ENCODE measurements at places on chromosomes 7 and 10.

DNA sequence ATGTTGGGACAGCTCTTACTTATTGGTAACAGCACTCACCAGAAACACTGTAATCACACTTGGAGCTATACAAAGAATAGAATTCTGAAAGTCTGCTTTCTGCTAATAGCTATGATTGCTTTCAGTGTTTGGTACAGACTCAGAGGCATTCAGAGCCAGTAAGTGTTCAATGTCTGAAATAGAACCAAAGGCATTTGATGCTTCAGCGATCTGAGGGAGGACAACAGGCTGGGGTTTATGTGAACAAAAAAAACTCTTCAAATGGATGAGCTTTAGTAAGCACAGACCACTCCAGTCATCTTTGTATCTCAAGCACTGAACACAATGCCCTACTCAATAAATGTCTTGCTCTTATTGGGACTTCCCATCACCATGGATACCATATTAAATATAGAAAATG, 322.8 kb upstream of the GRM3 start:
- no peak for DNase-seq

- DNase-seq: peak; percentile 30
These were observed 128.4 kb downstream of the NSUN6 start for GRCh38 chr10:18523025-18523424.

DNA sequence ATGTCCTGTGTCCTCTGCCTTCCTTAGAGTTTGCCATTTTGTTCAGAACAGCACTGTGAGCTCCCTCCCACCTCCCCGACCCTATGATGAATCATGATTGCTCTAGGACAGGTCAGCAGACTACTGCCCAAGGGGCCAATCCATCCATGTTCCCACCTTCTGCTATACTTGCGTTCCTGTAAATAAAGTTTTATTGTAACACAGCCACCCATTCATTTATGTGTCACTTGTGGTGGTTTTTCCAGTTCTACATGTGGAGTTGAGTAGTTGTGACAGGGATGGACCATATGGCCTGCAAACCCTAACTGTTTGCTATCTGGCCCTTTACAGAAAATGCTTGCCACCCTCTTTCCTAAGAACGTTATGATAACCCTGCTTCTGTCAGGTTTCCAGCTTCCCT, 387.8 kb downstream of the SDK1 start:
- DNase-seq: no peak

DNA sequence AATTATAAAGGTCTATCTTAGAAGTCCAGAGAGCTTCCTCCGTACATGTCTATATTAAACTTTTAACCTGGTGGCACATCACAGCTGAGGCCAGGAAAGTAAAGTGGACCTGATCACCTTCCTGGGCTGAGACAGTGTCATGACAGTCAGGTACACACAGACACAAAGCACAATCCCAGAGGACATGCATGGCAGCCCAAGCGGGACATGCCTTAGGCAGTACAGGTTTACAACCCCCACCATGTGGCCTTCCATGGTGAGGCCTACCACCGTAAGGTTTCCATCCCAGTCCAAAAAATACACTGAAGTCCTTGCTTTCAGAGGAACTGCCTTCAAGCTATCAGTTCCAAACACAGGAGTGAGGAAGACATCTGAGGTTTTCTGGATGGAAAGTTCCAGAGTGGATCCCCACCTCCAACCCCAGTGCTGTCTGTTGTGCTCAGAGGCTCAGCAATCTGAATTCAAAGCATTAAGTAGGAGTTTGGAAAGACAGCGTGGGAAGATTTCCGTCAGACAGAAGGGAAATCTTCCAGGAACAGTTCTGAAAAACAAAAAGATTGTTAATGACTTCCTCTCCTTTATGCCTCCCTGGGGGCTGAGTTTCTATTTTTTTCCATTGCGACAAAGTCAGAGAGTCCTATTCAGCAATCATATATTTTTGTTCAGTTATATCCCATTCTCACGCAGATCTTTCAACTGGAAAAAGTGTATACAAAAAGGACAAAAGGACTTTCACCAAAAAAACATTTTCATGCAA, 20.1 kb downstream of the IFIT3 start:
- no peak for DNase-seq

DNA sequence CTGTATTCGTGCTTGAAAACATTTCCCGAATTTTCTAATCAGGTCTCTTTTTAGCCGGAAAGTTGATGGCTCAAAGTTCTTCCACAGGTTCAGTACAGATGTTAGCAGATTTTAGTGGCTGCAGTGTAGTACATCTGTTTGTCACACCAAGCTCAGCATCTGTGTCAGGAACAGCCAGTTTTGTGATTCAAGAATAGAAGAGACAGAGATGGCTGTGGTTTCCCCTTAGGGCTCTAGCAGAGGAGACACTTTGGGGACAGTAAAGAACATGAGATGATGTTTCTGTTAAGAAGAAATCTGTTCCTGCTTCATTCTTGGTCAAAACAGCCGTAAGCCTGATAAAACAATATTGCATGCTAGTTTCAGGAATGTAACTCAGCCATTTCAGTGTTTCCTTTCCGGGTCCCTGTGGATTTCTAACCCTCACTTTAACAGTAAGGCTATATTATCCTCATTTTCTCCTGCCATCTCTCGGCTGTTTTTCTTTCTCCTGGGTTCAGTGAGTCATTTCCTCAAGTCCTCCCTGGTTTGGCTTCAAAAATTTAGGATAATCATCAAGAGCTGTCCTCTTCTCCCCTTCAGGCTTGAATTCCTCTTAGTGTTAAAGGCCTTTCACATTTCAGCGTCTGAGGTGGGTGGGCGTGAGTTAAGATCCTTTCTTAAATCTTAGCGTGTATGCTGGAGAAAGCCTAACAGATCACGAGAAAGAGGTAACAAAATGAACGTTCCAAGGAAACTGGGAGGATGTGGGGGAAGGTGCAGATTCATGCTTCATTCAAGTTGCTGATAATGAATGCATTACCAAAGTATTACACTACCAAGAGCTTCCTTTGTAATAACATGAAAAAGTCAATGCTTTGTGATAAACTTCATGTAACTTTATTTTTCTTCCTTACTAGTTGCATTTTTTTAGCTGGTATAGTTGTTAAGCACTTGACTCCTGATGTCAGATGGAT, 37.1 kb upstream of the BICC1 start:
- DNase-seq: peak; percentile 70

- DNase-seq: no peak
These were observed 323.4 kb upstream of the SEMA3D start for GRCh38 chr7:85510287-85510686.

DNA sequence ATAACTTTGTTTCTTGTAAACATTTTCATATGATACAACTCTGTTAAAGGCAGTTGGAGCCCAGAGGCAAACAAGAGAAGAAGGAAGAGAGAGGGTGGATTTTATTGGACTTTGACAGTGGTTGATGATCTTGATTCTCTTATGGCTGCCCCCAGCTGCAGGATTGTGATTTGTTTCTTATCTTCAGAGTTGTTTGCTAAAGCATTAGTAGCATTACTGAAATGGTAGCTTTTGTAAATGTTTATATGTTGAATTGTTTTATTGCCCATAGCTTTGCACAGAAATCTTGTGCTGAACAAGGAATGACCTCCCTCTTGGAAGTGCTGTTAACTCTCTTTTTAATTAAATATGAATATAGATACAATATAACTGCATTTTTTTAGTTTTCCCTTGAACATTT, 309.4 kb downstream of the AUTS2 start:
- DNase-seq: no peak

- no peak for DNase-seq
These were observed 84.1 kb upstream of the RPA3 start for GRCh38 chr7:7802531-7802930.

DNA sequence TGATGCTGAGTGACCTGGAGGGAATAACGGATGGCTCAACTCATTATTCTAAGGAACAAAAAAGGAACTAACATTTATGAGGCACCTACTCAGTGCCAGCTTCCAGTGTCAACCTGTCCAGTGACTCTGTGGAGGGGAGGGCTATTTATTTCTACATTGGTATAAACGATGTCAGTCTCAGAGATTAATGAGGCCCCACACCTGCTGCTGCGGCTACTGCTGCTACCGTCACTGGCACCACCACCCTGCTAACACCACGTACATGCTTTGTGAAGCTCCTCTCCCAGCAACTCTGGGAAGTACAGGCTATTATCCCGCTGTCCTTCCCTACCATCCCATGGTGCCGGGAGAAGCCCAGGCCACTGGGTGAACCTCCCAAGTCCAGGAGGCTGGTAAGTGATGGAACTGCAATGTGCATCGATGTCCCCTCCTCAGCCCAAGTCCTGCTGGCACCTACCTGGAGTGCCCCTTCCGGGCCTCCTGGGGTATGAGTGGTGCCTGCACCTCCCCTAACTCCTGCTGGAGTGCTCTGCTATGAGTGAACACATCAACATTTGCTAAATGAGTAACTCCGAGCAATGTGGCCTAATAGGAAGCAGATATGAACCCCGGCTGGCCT, 101.5 kb downstream of the ARHGAP22 start:
- no peak for DNase-seq

DNA sequence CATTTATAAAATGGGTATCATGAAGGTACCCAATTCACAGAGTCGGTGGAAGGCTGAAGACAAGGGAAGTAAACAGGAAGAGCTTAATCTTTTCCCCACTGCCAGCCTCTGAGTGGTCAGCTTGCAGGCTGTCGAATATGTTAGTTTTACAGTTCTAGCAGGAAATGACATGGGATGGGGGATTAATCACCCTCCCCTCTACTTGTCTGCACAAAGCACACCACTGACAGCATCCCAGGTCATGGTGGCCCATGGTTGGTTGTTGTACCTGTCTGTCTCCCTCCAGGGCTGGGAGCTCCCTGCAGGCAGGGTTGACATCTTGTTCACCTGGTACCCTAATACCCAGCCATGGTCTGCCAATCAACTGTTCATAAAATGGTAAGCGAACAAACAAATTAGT, 55.6 kb downstream of the GRB10 start:
- no peak for DNase-seq

- peak; percentile 12 for DNase-seq
These were observed 24.1 kb downstream of the MINDY4 start for GRCh38 chr7:30795161-30795948.

- DNase-seq: peak; percentile 74
These were observed 111.6 kb upstream of the KLF14 start for GRCh38 chr7:130845581-130846085.

GRCh38 chr7:5635461-5636445, 145.7 kb downstream of the RNF216 start:
- DNase-seq: peak; percentile 37

GRCh38 chr10:121129266-121129665, 278.1 kb downstream of the WDR11 start:
- no peak for DNase-seq

GRCh38 chr10:637771-638195, 51.7 kb downstream of the DIP2C start:
- DNase-seq: no peak

- DNase-seq: peak; percentile 70
These were observed 120.1 kb downstream of the ARHGAP12 start for GRCh38 chr10:31808258-31809218.

GRCh38 chr7:123314886-123315285, 115.1 kb upstream of the SLC13A1 start:
- no peak for DNase-seq

DNA sequence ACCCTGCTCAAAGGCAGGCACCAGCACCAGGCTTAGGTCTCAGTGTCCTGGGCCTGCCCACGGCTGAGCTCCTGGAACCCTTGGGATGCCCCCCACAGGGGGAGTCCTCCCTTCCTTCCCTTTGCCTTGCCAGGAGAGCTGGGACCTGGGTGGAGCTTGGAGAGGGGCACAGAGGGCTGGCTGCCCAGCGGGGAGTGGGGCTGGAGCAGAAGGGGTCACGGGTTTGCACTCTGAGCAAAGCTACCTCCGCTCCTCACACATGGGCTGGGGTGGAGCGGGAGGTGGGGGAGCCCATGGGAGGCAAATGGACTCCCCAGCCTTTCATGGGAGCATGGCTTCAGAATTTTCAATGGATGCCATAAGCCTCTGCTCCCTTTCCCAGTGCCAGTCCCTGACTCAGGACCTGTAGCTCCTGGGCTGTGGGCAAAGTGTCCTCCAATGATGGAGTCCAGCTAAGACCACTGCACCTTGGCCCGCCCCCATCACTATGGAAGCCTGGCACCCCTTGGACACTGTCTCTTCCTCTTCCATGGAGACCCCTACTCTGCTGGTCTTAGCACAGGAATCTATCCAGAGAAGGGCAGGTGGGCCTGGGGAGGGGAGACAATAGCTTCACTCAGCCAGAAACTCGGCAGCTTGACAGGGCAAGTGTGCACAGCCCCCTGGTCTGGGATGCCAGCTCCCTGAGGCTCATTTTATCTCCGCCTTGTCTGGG, 39.9 kb downstream of the LDB3 start:
- no peak for DNase-seq

DNA sequence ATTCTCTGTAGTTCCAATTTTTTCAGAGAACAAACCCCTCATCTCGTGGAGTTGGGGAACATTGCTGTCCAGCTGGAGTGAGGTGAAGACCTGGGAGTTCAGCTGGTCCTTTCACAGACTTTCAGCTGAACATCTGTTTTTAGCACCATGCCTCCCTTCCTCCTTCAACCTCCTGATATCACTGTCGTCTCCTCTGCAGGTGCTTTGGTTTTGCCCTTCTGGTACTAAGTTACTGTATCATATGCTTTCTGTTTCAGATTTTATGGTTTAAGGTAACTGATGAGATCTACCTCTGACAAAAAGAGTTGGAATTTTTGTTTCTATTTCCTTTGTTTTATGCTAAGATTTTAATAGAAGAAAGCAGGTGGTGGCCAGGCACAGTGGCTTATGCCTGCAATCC, 102.9 kb downstream of the ZNF438 start:
- no peak for DNase-seq

- DNase-seq: no peak
These were observed 339.8 kb downstream of the RNLS start for GRCh38 chr10:88243202-88243744.

GRCh38 chr10:24449321-24449740, 240.4 kb downstream of the KIAA1217 start:
- DNase-seq: peak; percentile 54

DNA sequence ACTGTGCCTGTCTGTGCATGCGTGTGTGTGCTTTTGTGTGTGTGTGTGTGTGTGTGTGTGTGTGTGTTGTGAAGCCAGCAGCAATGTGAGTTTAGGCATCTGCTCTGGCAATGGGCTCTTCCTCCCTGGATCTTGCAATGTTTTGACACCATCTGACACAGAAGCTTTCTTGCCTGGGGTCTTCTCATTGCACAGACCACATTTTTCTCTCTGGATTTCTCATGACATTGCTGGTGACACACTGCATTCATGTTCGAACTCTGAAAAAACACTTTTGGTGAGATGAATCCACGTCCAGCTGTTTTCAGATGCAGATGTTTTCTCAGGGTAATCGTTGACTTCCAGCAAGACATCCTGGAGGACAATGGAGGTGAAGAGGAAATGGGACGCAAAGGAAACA, 63.0 kb upstream of the FZD8 start:
- DNase-seq: no peak
